Nucleus accumbens (tissue), 56 donors: ENCODE measurements at places on chromosomes 7 and 10.

DNA sequence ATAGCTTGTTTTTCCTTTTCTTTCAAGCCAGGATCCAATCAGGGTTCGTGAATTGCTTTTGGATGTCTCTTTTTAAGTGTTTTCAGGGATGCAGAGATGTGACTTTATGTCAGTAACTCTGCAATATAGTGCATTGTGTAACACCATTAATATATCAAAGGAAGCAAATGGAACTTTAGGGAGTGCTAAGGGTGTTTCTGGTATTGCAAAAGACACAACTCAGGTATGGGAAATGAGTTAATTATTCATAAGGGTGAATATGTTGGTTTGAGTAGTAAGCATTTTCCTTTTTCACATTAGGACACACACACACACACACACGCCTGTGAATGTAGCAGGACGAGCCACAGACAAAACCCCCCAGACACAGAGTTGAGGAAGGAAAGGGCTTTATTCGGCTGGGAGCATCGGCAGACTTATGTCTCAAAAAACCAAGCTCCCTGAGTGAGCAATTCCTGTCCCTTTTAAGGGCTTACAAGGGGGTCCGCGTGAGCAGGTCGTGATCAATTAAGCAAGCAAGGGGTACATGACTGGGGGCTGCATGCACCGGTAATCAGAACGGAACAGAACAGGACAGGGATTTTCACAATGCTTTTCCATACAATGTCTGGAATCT is 31.8 kb upstream of the GSDME start:
- DNase-seq, result no peak

DNA sequence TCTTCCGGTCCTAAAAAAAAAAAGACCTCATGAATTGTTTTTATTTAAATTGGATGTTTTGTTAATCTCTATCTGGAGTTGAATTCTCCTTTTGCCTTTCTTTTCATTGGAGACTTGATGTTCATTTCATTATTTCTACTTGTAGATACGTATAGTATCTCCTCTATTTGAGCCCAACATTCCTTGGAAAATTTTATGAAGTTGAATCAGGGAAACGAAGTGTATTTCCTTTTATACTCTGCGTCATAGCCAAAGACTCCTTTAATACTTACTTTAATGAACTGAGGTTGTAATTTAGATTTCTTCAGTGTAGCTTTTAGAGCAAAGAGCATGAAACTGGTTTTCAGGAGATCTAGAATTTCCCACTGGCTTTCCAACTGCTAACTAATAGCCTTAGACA is 132.4 kb downstream of the KIAA1217 start:
- DNase-seq, result no peak

DNA sequence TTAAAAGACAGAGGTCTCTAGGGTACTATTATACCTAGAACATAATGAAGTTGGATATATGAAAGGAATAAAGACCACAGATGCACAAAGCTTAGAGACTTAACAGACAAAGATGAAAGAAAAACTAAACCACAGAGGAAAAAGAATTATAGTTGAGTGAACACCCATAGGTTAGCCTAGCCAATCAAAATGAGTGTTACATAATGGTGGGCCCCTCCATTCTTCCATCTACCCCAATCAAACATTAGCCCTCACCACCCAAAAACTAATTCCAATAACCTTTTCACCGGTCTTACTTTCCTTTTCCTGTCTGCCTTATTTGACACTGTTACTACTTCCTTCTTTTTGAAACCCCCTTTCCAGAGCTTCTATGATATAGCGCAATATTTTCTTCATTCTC is 130.1 kb downstream of the ELMO1 start:
- no peak for DNase-seq

DNA sequence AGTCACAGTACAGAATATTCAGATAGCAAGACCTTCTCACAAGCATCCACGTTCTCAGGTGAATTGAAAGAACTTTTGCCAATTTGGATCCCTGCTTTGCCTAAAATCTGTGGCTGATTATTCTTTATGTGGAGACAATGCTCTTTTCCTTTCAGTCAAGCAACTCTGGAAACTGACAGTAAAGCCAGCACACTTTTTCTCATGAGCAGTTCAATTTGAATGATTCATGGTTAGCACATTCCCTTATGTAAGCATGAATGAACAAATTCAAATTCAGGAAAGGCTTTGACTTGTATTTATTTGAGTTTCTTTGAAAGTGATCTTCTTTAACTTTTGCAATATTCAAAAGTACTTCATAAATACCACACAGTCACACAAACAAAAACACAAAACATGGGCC is 57.6 kb downstream of the MEOX2 start:
- no peak for DNase-seq

DNA sequence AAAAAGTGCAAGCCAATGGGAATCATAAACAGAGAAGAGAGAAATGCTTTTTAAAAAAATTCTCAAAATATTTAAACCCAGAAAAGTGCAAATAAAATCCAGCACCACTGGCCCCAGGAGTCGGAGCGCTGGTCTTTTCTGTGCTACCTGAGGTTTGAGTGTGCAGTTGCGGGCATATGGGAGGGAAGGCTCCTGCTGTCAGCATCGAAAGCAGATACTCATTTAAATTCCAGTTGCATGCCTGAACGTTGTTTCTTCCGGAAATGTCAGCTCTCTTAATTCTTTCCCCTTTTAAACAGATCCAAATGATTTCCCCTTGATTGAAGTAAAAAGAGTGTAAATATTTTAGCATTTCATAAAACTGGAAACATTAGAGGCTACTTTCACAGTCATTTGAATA is 240.5 kb upstream of the GPR26 start:
- no peak for DNase-seq

DNA sequence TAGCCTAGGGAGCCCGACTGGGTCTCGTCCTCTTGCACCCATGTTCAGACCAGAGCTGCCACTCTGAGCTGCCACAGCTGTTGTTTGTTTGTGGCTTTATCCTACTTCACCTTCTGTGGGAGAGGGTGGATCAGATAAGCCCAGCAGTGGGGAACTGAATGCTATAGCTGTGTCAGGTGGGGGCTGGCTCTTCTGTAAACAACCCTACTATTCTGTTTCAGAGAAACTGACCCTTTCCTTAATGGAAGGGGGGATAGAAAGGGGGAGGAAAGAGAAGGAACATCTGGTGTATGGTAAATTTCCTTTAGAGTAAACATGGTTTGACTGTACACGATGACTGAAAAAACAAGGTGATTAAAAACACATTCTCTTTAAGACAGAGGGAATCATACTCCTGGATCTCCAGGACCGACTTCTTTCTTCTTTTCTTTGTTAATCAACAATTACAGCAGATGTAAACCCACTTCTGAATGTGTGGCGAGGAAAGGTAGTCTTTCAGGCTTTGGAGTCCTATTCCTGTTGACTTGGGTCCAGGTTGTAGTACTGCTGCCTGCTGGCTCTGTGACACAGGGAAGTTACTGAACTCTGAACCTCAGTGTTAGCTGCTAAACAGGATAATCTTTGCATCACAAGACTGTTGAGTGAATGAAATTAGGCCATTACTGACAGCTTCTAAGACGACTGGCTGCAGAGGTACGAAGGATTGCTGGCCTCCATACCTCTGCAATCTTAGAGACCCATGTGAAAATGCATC is 6.0 kb downstream of the PRXL2A start:
- DNase-seq, result no peak

- no peak for DNase-seq
Observed at GRCh38 chr10:124150189-124150806, 56.9 kb upstream of the CHST15 start.

DNA sequence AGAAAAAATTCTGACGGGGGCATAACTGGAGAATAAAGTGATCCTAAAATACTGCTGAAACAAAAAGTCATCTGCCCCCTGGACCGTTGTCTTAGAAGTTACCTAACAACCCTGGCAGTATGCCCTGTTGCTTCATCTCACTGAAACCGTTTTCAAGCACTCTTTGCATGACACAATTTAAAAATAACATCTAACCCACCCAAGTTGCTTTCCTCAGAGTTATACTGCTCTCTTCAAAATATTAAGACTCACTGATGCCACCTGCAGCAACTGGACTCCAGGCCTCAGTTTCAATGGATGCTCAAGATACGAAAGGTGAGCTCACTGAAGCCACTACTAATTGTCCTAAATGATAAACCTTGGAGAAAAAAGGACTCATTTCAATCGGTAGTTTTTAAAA is 57.4 kb downstream of the CDK6 start:
- DNase-seq, result no peak

- no peak for DNase-seq
Observed at GRCh38 chr10:103854686-103855391, 537 bp downstream of the SH3PXD2A start.

GRCh38 chr10:127635882-127636281 is 86.8 kb downstream of the NPS start:
- no peak for DNase-seq

DNA sequence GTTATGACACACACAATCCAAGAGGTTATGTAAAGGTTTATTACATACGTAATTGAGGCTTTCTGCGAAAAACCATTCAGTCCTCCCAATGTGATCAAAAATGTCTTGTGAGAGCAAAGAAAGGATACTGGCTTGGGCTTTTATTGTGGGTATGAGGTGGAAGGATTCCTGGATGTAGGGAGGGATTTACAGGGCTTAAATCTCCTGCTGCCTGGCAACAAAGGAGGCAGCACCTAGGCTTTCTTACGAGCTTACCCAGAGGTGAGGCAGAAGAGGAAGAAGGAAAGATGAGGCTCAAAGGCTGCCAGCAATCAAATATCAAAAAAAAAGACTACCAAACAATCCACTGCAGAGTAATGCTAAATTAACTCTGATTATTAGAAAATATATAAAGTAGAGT is 1149.5 kb upstream of the POT1 start:
- DNase-seq, result no peak

DNA sequence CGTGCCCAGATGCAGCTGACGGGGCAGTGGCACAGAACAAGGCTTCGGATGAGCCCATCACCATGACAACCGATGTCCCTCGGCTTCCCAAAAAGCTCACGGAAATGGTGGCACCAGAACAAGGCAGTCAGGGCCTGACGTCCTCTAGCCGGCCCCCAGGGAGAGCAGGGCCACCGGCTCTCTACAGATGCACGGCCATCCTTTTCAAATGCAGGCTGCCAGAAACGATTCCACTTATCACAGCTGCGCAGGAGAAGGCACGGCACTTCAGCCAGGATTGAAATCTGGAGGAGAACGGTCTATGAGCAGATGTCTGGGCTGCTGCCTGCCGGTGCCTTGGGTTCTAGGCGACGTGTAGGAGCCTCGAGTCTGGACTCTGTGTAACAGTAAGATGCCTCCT is 223.8 kb downstream of the ZMYND11 start:
- DNase-seq, result no peak

DNA sequence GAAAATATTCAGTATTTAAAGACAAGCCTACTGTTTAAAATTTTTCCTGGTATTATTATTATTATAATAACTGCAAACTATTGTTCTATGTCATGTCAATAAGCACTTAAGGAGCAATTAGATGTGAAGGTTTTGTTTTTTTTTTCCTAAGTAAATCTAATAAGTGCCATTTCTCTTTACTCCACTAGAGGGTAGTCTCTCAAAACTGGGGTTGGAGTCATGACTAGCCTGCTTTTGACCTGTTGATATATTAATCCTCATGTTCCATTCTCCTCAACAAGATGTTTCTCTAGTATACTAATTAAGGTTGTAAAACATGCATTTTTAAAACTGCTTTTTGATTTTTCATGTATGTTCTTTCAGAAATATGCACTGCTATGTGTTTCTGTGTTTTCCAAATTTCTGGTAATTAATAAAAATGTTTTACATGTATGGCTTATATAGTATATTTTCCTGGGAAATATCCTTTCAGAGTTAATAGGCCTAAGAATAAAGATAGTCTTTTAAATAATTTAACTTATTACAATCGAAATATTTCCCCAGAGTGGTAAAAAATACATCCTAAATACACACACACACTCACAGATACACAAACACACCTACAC is 1.0 kb upstream of the LRRN3 start:
- DNase-seq, result no peak

DNA sequence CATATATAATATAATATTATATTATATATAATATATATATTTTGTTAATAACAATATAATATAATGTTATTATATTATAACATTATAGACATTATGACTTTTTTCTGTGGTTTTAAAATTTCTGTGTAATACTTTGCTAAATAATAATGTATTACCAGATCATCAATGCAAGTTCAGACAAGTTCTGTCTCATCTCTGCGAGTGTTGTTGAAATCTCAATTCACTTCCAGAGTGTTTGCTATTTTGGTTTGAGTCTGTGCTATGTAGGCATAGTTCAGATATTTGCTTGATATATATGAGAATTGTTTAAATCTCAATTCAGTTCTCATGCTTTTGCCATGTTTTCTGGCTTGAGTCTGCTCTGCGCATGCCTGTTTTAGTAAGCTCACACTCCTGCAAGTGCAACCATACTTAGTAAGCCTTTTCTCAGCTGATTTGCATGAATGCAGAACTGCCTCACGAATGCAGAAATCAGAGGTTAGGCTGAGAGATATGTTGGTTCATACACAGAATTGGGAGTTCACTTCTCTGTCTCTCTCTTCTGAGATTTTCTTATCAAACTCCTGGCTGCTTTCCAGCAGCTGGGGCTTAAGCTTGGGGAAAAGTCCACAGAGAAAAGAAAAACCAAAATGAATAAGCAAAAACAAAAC is 830.2 kb upstream of the SORCS1 start:
- DNase-seq, result no peak

DNA sequence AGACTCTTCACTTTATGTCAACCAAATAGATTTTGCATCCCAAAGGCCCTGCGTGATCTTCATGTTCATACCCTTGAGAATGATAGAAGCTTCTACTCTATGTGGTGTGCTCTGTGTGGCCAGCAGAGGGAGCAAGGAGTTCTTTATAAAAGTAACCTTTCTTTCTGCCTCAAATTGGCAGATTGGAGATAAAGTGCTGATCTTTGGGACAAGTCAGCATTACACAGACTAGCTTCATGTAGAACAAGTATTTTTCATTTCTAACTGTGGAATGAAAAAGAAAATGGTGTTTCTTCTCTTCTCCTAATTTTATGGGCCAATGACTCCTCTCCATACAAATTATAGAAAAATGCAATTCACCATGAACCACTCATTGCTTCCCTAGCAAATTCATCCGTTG is 1214.1 kb downstream of the SORCS1 start:
- DNase-seq, result no peak

DNA sequence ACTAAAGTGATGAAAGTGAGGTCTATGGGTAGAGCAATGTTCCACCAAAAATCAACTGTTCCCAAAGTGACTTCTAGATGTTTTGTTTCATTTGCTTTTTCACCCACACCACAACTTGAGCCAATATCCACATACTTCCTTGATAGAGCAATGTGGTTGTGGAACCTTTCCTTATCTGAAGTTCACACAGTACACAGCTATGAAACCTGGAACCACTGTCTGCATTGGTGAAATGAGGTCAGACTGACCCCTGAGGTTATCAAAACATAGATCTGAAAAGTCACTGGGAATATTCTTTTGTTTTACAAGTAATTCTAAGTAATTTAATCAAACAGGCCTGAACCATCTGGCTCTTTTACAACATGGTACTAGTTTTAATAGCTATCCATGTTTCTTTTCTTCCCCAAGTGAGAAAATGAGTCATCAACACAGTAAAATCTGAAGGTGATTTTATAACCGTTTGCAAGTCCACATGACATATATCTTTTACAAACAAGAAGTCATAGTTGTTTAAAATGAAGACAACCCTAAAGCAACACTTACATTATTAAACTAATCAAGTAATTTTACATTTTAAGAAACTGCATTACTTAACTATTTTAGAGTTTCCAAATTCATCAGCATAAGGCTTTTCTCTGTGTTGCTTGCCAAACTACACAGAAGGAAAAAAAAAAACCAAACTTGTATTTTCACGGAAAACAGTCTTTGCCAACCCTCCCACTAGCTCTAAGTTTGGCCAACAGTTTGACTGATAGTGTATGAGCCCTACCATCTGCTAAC is 80.3 kb downstream of the LRRC17 start:
- no peak for DNase-seq
